Fibroblast of lung (primary cell): ENCODE measurements at places on chromosomes 3 and 15. TPM values are rescaled to one million over a fixed set of nuclear protein-coding genes. Genes with fewer than 3 reads are reported as not detected.

ANKRD63 gene
- total RNA-seq = not detected in 2 replicates

TMEM45A gene
- total RNA-seq = 26.4 and 39.3 TPM in 2 replicates

GRCh38 chr3:186236357-186237020 lies 125.5 kb downstream of the DGKG start:
- no peak overlapping the region for H3K4me3 ChIP-seq
- no peak for DNase-seq
- H3K27me3 ChIP-seq = no peaks in the 10 kb centered on the region
- no peaks in the 10 kb centered on the region for H3K4me1 ChIP-seq
- H3K36me3 ChIP-seq = no peaks in the 10 kb centered on the region

FILIP1L gene
- 71.4 and 92.8 TPM in 2 replicates for total RNA-seq

GOLGA6L7 gene
- not detected in 2 replicates for total RNA-seq
